ENCODE measurements at places on chromosomes 1 and 21.
A peak's percentile ranks its signal among the peaks of the same experiment; 100 is the strongest.

DNA sequence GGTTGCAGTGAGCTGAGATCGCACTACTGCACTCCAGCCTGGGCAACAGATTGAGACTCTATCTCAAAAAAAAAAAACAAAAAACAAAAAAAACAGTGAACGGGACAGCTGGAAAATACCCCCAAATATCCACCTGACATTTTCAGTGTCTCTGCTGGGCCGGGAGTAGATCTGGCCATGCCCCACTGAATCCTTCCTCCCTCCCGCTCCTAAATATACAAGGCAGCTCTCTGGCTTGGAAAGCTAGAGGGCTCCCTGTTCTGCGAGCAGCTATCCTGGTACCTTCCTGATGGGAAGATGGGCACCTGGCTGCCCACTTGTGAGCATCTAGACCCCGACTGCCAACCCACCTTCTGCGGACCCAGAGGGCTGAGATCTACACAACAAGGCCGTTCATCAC lies 21.4 kb downstream of the SPSB1 start:
- no peak for DNase-seq

DNA sequence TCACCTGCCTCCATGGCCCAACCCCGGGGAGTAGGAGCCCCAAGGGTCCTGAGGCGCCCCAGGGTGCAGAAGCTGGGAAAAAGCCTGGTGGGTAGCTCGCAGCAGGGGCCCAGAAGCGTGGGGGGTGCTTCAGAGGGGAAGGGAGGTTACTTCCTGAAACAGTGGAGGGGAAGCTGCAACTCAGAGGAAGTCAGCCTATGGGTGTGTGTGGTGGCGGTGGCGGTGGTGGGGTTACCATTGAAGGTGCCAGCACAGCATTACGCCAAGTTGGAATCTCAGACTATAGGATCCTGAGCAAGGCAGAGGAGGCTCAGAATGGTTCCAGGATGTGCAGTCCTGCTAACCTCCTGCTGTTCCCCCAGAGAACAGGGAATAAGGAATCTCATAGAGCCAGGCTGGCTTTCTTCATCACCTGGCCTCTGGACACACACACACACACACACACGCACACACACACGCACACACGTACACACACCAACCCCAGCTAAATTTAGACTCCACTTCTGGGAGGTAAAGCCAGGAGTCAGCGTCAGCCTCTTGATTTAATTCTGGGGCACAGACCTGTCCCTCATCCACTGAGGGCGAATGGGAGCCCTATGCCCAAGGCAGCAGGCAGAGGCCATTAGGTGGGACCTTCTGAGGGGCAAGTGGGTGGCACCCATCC lies 1.3 kb downstream of the DENND4B start:
- peak; percentile 86 for DNase-seq

DNA sequence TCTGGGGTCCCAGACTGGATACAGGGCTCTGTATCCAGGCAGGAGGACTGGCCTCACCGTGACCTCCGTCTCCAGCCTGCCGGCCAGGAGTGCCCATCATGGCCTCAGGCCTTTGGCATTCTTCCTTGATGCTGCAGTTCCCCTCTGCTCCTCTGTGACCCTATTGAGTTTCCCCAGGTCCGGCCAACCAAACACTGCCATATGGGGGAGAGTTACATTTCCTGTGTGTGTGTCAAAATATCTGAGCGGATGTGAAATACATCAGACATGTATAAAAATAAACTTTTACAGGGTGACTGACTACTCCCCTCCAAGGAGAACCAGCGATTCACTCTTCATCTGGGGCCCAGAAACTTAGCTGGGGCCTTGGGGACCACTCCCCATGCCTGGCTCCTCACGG lies 10.2 kb upstream of the UBL4B start:
- DNase-seq = no peak

GRCh38 chr1:45012639-45013278 lies 705 bp downstream of the UROD start:
- peak; percentile 63 for DNase-seq

DNA sequence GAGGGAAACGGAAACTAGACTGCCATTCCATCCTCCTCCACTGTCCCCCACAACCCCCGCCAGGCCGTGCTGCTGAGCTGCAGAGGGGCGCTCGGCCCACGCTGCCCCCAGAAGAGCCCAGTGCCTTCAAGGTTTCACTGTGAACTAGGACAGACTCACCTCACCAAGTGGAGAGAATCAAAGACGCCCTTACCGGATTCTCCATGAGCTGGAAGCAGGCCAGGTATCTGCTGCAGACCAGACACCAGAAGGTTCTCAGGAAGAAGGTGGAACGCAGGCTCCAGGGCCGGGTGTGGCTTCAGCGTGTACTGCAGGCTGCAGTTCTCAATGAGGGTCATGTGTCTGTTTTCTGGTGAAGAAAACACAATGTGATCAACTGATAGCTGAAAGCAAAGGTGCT lies 30.6 kb downstream of the NPHP4 start:
- no peak for DNase-seq

- DNase-seq = no peak
These were observed 67.9 kb downstream of the KAZN start for GRCh38 chr1:14666373-14666772.

- DNase-seq = no peak
These were observed 65.9 kb upstream of the LBR start for GRCh38 chr1:225493591-225494246.
